GM23338 (cell line): ENCODE measurements at places on chromosomes 2 and 18. TPM values are rescaled to one million over a fixed set of nuclear protein-coding genes. Genes with fewer than 3 reads are reported as not detected.

DNA sequence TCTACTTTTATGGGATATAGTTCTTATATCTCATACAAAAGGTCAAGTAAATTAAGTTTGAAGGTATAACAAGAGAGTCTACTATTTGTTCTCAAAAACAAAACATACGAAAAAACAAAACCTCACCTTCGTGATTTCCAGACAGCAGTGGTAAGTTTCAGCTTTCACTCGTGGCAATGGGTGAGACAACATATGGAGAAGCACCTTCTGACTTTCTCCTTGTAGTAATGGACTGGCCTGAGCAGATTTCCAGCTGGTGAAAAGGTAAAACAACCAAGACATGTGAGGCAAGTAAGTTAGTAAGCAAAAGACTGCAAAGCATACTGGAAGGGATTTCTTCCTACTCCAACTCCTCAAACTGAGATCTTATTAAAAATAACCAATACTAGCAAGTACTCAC, 39.6 kb downstream of the RTTN start:
- no peaks in the 10 kb centered on the region for H3K27me3 ChIP-seq
- H3K4me3 ChIP-seq, result no peak overlapping the region
- no peak for DNase-seq
- no peak overlapping the region for H3K27ac ChIP-seq
- no peaks in the 10 kb centered on the region; the same call in 1 of the 2 replicates for H3K36me3 ChIP-seq

GRCh38 chr18:2805970-2806943, 40.5 kb upstream of the EMILIN2 start:
- no peaks in the 10 kb centered on the region for H3K36me3 ChIP-seq
- no peaks in the 10 kb centered on the region for H3K27me3 ChIP-seq
- H3K27ac ChIP-seq, result no peak overlapping the region
- H3K4me3 ChIP-seq, result no peak overlapping the region
- no peaks in the 10 kb centered on the region for H3K4me1 ChIP-seq

The SPDYA gene
- total RNA-seq, result 0.12 and 0.42 TPM in 2 replicates

The ICA1L gene
- 5.6 and 7.2 TPM in 2 replicates for total RNA-seq

DNA sequence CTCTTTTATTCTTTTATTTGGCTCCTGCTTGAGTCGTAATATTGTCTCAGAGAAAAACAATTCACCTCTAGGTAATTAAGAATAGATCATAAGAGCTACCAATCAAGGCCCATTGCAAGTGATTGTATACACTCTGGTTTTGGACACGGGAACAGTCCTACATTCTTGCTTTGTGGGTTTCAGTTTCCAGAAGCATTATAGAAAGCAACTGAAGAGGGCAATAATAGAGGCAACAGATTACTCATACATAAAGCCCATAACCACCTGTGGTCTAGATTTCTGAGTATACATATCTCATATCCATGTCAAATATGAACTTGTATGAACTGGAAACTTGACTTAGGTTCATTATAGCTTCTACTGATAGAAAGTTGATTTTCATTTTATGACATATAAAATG, 65.4 kb downstream of the DIS3L2 start:
- no peak for DNase-seq
- no peaks in the 10 kb centered on the region for H3K27me3 ChIP-seq
- H3K4me3 ChIP-seq, result no peak overlapping the region
- H3K36me3 ChIP-seq, result no peaks in the 10 kb centered on the region
- H3K4me1 ChIP-seq, result 0 out of 2 replicates have a peak, but pooled peaks cover 8% of the 10 kb centered on the region
- no peak overlapping the region for H3K27ac ChIP-seq

GRCh38 chr2:28748176-28748575, 3.5 kb upstream of the PPP1CB start:
- no peak for DNase-seq
- no peaks in the 10 kb centered on the region for H3K36me3 ChIP-seq
- H3K27ac ChIP-seq, result no peak overlapping the region
- 0 out of 2 replicates have a peak, but pooled peaks cover 5% of the 10 kb centered on the region for H3K27me3 ChIP-seq
- peaks cover 6% of the 10 kb centered on the region for H3K4me1 ChIP-seq
